ENCODE measurements at places on chromosomes 7 and 10.

DNA sequence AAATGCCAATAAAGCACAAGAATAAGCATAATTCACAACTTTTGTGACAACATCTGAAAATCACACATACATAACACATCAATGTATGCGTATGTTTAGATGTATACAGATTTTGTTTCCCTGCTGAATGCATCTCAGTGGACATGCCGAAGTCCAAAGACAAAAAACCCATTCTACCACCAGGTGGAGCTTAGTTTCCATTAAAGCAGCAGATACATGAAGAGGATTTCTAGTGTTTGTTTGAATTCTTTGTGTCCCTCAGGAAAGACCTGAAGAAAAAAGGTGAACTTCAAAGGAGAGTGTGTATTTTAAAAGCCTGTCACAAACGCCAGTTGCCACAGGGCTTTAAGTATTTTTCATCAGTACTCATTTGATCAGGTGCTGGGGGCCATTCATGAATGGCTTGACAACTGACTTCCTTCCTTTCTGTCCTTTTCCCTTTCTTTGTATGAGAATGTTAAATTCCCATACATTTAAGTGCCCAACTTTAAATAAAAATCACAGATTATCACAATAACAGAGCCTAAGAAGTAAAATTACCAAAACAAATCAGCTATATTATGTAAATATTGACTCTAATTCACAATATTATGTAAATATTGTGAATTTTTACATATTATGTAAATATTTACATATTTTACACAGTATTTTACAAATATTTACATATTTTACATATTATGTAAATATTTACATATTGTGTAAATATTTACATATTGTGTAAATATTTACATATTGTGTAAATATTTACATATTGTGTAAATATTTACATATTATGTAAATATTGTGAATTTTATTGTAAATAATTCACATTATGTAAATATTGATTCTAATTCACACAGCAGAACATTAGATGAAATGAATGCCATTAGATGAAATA is 343.0 kb downstream of the CRPPA start:
- DNase-seq = no peak

GRCh38 chr10:86325158-86325557 is 41.4 kb downstream of the GRID1 start:
- no peak for DNase-seq

DNA sequence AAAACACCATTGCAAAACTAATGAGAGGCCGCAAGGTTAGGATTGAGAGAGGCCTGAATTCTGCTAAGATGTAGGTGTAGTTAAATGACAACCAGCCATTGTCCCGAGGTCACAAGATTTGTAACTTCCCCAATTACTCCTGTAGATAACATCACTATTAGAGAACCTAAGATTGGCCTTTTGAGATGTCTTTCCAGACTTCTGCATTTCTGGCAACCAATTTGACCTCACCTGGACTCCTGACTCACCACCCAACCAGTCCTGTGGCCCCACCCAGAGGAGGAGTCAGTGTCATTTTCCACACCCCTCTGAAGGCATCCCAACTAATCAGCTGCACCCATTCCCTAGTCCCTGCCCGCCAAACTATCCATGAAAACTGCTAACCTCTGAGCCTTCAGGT is 115.7 kb downstream of the PRKAG2 start:
- DNase-seq = no peak

DNA sequence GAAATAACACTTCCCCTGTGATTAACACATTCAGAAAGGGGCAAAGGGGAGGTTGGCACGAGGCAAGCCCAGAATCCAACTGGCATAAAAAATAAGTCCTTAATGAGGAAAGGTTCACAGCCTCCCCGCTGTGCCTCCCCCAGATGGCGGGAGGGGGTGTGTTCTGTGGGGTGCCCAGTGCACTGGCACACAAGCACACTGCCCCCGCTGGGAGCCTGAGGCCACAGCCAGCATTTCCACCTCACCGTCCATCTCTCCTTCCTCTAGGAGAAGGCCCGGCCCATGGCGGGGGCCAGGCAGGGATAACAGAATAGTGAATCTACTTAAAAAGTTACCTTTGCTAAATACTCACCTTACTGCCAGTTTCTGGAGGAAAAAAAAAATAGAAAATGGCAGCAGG is 43.2 kb downstream of the PRKAG2 start:
- no peak for DNase-seq

- DNase-seq = no peak
Observed at GRCh38 chr10:63738410-63738809, 217.2 kb downstream of the REEP3 start.

- no peak for DNase-seq
Observed at GRCh38 chr10:125157505-125157904, 2.9 kb downstream of the CTBP2 start.

- no peak for DNase-seq
Observed at GRCh38 chr7:144019457-144019856, 19.3 kb downstream of the OR6B1 start.

GRCh38 chr7:44852590-44852989 is 4.7 kb upstream of the H2AZ2 start:
- DNase-seq = no peak

- no peak for DNase-seq
Observed at GRCh38 chr7:6007386-6007785, 1.5 kb downstream of the PMS2 start.

DNA sequence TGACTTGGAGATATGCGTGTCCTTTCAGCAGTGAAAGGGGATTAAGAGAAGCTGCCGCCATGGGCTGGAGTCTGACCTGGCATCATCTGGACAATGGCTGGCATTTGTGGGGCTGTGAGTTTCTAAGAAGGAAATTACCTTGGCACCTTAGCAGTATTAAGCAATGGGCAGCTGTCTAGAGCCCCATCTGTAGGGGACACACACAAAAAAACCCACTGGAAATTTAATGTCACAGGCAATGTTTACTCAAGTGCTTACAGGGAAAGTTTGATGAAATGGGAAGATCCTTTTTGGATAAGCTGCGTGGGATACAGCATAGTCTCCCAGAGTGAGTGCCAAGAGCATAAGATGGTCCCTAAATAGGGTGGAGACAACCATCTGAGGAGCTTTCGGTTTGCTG is 25.0 kb downstream of the ADRA2A start:
- DNase-seq = no peak

- no peak for DNase-seq
Observed at GRCh38 chr7:17369691-17370426, 71.4 kb downstream of the AHR start.

- DNase-seq = no peak
Observed at GRCh38 chr10:113362645-113363091, 190.2 kb upstream of the HABP2 start.

DNA sequence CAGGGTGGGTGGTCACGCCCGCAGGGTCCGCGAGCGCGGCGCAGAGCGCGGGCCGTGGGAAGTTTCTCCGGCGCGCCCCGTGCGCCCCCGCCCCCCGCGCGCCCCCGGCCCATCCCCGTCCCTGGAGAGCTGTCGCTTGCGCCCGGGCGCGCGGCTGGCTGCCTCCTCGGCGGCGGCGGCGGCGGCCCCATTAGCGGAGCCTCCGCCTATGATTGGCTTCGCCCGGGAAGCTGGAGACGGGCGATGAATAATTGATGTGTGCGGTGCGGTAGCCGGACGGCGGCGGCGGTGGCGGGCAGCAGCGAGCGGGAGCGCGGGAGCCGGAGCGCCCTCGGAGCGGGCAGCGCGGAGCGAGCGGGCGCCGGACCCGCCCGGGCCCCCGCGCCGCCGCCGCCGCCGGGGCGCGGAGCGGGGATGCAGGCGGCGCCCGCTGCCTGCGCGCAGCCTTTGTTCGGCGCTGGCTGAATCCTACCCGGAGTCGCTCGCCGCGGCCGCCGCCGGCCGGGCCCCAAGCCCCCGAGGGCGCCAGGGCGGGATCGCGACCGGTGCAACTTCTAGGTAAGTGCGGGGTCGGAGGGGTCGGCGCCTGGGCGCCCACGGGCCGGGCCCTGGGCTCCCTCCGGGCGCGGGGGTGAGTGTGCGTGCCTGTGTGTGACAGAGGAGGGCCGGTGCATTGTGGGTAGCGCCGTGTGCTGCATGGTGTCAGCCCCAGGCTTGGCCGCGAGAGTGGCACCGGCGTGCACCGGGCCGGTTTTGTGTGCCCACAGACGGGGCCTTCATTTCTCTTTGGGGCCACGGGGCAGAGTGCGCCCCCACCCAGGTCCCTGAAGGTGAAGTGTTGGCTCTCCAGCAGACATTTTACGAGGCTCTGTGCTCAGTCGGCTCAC is 103.8 kb upstream of the PPIF start:
- DNase-seq = peak; percentile 16

- no peak for DNase-seq
Observed at GRCh38 chr10:17236468-17237148, 8.6 kb downstream of the VIM start.

DNA sequence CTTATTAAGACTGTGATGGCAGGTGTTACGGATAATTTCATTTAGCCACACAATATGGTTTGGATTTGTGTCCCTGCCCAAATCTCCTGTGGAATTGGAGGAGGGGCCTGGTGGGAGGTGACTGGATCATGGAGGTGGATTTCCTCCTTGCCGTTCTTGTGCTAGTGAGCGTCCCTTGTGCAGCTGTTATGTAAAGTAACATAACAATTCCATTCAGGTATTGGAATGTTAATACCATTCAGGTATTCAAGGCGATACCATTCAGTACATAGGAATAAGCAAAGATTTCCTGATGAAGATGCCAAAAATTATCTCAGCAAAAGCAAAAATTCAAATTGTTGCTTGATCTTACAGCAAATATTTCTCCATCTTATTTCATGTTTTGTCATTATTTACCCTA is 32.5 kb upstream of the PLXDC2 start:
- no peak for DNase-seq

DNA sequence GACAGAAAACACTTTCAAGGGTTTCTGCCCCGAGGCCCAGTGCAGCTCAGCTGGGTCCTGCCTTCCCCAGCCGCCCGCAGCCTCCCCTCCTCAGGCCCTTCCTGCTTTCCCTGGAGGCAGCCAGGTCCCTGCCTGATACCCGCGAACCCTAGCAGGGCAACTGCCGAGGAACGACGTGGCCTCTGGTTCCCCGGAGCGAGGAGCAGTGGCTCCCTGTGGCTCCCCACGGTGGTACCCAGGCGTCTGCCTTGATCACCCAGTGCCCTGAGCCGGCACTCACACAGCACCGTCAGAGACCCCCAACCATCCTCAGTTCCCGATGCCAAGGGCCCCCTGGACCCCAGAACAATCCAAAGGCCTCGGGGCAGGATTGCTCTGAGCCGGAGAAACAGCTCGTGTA is 58.3 kb downstream of the CFAP46 start:
- DNase-seq = no peak

- DNase-seq = no peak
Observed at GRCh38 chr7:131570401-131570800, 14.0 kb upstream of the PODXL start.

GRCh38 chr7:93629291-93629801 is 54.8 kb upstream of the CALCR start:
- DNase-seq = no peak

DNA sequence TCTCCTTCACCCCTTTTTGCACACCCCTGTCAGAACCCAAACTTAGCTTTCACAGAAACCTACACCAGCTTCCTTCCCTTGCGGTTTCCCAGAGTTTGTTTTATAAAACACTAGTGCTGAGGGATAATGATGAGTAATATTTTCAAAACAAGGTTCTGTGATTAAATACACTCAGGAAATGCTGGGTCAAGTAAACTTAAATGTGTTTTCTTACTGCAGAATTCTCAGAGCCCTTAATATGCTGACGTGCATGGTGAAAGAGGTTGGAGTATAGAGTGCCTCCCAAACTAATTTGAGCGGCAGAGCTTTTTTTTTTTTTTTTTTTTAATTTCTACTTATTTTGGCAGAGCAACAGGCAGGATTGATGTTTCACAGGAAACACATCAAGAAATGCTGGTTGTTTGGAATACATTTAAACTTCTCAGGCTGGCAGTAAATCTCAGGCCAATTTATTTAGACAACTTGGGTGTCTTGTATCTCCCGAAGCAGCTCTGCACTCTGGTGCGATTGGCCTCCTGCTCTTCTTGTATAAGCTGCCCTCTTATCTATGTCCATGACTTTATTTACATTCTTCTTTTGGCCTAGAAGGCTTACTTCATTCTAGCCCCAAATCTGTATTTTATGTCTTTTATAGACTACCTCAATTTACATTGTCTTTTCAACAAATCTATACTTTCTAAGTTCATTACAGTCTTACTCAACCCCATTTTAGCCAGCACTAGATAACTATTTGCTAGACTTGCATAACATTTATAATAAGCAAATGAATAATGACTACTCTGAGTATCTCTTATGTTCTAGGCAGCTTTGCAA is 165.4 kb downstream of the BMPER start:
- no peak for DNase-seq

DNA sequence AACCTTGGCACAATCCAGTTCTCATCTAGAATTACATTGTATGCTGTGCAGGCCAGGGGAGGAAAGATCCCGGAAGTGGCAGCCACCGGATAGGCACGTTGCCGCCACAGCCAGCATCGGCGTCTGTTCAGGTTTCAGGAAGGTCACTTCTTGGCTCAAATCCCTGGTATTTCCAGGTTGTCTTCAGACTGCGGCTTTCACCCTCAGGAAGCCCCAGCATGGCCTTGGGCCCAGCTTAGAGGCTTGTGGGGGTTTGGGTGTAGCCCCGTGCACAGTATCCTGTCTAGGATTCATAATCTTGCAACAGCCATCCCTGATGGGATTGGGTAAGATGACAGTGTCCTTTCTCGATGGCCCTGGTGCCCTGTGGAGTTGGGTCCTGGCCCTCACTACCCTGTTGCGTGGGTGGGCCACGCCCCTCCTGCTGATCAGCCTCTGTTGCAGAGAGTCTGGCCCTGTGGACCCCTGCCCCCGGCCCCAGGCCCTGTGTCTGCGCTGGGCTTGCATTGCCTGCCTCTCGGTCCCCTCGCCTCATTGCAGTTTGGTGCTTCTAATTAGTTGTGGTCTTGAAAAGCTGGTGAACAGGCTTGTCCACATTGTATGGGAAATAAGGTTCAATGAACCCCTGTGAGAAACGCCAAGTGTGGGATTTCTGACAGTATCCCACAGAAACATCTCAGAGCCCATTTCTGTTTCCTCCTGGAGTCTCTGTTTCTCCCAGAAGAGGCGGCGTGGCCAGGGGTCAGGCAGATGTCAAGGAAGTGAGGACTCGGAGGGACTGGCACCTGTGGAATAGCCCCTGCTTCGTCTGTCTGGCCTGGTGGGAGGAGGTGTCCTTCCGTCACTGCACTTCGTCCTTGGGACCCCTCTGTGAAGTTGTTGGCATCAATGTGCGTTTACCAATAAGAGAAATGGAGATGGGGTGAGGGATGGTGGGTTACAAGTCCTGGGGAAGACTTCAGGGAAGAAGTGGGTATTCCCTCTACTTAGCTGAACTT is 77.5 kb downstream of the MGMT start:
- no peak for DNase-seq

DNA sequence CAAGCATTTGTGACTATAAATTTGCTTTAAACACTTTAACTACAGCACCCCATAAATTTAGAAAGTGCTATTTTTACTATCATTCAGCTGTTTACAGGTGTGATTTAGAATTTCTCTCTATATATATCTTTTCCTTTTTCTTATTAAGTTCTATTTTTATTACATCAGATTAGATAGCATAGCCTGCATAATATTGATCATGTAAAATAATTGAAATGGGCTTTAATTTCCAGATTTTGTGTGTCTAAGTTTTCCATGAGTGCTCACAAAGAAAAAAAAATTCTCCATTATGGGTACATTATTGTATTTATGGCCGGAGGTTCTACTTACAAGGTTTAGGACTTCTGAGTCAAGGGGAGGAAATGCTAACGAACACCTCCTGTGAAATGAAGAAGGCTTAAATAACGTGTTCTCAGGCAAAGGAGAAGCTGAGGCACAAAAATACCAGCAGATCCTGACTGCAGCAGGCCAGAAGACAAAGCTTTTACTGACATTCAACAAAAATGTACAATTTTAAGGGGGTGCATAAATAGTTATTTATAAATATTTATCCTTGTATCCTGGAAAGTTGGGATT is 114.2 kb downstream of the RNF133 start:
- no peak for DNase-seq

Data from activated naive CD4-positive, alpha-beta T cell (primary cell).